ENCODE measurements at places on chromosomes 1 and 21. TPM values are rescaled to one million over a fixed set of nuclear protein-coding genes. Genes with fewer than 3 reads are reported as not detected.

The GNAT2 gene
- total RNA-seq: 0.14 TPM

The PRMT2 gene
- 83.9 TPM for total RNA-seq

The LCK gene
- total RNA-seq: 467 TPM

The PIGR gene
- 0.24 TPM for total RNA-seq

The ATP8B2 gene
- total RNA-seq: 23.0 TPM

The ADPRS gene
- 32.2 TPM for total RNA-seq

The HRNR gene
- under 0.01 TPM for total RNA-seq

The RAB7B gene
- total RNA-seq: 8.6 TPM

The SLC25A34 gene
- total RNA-seq: 0.42 TPM

The MPL gene
- total RNA-seq: 0.05 TPM

The MROH9 gene
- 0.05 TPM for total RNA-seq

The LPAR3 gene
- total RNA-seq: 1.1 TPM

Data from thymus (tissue), 14 donors.